ENCODE measurements at places on chromosomes 7 and 10.

DNA sequence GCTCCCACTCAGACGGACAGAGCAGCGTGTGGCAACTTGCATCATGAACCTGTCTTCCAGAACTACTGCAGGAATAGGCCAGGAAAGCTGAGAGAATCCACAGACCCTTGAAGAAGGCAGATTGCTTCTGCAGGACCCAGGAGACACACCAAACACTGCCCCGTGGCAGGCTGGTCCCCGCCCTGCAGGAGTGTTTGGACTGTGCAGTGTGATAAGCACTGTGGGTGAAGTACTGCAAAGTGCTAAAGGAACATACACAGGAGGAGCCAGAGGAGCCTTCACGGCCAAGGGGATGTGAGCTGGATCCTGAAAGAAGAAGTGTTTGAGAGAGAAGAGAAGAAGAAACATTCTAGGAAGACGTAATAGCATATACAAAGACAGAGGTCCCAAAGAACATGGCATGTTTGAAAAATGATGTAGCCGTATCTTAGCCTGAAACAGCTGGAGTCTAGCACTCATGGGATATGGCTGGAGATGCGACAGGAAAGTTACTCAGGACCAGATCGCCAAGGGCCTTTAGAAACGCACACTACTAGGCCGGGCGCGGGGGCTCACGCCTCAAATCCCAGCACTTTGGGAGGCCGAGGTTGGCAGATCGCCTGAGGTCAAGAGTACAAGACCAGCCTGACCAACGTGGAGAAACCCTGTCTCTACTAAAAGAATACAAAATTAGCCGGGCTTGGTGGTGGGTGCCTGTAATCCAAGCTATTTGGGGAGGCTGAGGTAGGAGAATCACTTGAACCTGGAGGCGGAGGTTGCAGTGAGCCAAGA is 96.9 kb upstream of the RHEB start:
- DNase-seq: no peak

GRCh38 chr10:104318326-104318725 is 19.9 kb downstream of the ITPRIP start:
- DNase-seq: no peak

DNA sequence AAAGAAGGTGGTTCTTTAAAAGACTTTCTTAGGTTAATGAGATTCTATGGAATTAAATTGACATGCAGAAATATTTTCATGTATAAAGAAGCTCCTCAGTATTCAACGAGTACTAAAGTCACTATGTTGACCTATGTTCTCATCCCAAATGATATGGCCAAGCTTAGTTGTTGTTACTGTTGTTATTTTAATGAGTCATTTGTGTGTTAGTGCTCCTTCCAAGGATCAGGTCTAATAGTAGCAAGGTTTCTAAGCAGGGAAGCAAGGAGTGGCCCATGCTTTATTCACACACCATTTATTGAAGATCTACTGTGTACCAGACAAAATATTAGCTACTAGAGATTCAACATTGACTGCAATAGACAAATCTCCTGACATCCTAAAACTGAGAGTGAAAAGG is 41.9 kb downstream of the LRRN3 start:
- DNase-seq: no peak

DNA sequence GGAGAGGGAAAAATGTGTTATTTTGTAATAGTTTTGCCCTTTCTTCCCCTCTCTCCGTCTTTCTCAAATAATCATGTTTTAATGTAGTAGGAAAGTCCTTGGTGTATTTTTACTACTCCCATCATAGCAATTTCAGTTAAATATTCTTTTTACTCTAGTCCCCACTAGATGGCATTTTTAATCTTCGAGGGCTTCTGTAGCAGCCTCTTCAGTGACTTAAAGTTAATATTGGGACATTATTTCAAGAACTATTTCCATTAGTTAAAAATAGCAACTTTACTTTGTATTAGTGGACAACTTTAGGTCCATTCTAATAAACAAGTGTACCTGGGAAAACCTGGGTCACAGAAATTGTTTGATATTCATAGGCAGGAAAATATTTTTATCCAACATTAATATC is 23.0 kb downstream of the EDRF1 start:
- DNase-seq: no peak

GRCh38 chr7:28808796-28809533 is 149.2 kb downstream of the TRIL start:
- no peak for DNase-seq

GRCh38 chr10:14975672-14976273 is 16.6 kb downstream of the MEIG1 start:
- no peak for DNase-seq

- no peak for DNase-seq
Measured at GRCh38 chr10:84606428-84606827, 278.0 kb downstream of the CCSER2 start.

GRCh38 chr10:101222683-101223273 is 6.5 kb downstream of the LBX1 start:
- no peak for DNase-seq

DNA sequence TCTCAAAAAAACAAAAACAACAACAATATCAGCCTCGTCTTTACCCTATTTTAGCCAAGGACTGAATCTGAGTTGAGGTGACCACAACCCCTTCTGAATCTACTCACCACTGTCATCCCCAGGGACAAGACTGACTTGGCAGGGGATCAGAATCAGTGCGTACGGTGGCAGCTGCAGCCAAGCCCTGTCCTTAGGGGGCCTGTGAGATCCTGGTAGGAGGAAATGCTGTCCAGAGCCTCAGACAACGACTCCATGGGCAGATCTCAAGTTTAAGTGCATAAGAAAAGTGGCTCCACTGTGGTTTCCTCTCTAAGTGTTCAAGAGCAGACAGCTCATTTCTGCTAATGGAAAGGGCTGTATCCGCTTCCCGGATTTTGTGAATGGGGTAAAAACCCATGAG is 22.4 kb upstream of the CYTH3 start:
- no peak for DNase-seq

- DNase-seq: no peak
Measured at GRCh38 chr10:35770817-35771355, 128.8 kb upstream of the FZD8 start.

DNA sequence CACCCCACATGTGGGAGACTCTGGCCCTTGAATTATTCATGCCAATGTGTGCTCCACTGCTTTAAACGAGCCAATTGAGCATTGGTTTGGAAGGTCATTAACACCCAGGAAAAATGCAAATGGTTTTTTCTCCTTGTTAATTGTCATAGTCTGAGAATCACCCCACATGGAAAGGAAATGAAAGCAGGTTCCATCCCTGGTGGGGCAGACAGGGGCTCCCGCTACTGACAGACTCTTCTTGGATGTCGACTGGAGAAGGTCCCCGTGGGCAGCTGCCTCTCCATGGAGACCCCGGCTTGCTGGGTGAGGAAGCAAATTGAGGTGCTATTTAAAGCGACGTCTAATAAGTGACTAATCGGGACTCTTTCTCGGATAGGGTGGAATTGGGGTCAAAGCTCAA is 32.0 kb upstream of the EN2 start:
- no peak for DNase-seq

DNA sequence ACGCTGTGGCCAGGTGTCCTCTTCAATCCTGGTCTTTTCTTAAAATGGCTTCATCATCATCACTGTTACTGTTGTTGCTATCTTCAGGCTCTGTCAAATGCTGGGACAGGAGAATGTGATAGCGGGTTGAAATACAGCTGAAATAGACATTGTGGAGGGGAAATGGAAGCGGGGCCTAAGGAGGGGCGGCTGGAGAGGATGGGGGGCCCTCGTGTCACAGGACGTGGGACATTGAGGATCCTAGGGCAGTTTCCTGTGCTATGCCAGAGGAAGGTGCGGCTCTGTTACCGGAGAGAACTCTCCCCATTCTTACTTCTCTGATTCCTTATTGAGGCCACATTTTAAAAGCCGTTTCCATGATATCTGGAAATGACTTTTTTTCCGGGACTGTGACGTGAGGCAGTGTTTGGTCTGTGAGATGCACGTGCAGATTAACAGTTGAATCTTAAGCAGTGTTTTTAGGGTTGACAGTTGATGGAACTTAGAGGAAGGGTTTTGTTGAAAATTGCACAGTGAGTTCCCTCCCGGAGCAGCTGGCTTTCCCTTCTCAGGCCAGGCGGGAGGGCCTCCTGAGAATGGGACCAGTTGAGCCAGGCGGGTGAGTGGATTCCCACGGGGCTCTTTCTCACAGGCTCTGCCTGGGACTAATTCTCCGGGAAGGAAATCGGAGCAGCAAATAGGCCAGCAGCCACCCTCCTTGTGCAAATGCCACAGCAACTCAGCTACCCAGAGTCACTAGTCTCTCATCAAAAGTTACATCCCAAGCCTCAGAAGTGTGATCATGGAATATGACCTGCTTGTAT is 125.2 kb downstream of the TACC2 start:
- DNase-seq: no peak

DNA sequence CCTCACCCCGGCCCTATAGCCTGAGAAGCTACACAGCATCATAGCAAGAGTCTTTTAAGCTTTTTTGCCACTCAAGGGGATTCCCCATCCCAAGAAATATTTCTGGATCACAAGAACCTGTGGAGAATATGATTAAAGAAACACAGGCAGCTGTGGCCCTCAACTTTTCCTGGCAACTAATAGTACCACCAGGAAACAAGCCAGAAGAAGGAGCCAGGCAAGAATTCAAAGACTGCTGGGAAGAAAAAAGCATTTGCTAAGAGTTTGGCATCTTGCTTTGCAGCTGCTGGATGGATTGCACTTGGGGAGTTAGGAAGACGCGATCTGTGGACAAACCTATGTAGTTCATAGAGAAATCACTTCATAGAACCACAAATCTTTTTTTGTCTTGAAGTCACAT is 437.8 kb downstream of the PLXDC2 start:
- no peak for DNase-seq

- DNase-seq: no peak
Measured at GRCh38 chr7:157561816-157562410, 225.1 kb downstream of the DNAJB6 start.

DNA sequence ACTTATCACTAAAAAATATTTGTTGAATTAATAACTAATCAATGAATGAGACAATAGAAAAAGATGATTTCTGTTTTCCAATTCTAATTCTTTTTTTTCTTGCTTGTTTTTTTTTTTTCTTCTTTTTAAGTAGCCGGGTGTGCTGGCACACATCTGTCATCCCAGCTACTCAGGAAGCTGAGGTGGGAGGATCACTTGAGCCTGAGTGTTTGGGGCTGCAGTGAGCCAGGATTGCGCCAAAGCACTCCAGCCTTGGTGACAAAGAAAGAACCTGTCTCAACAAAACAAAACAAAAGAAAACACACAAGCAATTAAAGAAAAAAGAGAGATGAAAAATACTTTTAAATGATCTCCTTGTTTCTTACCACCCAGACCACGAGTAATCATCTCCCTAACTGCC is 1109.3 kb downstream of the REEP3 start:
- no peak for DNase-seq

DNA sequence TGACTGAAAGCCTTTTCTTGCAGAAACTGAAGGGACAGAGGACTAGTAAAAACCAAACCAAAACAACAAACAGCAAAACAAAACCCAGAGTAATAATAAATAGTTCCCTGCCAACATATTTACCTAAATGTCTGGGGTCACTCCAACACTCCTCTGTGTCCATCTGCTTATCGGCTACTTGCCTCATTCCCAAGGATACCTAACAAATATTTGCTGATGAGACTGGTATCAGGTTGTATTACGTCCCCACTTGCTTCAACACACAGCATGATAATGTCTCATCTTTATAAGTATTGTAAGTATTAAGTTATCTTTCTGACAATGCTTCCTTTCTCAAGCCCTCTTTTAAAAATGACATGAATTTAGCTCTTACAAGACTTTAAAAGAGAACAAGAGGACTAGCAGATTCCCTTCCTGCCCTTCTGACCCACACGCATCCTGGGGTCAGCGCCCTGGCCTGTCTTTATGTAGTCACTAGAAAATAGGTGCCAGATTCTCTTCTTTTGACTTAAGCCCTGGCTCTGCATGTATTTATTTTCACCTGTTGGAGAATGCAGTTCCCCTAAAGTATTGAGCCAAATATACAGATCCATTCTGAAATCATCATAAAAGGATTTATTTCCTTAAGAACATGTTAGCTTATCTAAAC is 110.2 kb downstream of the SEM1 start:
- no peak for DNase-seq

DNA sequence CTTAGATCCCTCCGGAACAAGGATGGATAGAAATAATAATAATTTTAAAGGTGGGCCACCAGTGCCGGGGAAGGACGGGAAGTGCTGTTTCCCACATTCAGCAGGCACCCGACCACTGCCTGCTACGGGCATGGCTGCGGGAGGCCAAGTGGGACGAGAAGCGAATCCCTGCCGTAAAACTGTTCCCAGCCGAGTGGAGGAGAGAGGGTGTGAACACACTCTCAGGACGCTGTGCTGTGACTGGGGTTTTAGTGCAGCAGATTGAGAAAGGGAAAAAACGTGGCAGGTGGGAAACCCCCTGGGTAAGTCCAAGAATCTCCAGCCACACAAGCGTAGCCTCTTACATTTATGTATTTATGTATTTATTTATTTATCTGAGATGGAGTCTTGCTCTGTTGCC is 158.8 kb downstream of the DNAJB6 start:
- no peak for DNase-seq

DNA sequence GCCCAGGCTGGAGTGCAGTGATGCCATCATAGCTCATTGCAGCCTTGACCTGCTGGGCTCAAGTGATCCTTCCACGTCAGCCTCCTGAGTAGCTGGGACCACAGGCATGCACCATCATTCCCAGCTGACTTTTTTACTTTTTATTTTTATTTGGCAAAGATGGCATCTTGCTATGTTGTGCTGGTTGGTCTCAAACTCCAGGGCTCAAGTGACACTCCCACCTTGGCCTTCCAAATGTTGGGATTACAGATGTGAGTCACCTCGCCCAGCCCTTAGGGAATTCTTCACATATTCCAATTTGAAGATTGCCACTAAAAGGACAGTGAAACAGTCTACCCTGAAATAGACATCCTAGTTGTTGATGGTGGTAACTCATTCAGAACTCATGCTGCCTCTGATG is 27.7 kb downstream of the SUGCT start:
- DNase-seq: no peak

DNA sequence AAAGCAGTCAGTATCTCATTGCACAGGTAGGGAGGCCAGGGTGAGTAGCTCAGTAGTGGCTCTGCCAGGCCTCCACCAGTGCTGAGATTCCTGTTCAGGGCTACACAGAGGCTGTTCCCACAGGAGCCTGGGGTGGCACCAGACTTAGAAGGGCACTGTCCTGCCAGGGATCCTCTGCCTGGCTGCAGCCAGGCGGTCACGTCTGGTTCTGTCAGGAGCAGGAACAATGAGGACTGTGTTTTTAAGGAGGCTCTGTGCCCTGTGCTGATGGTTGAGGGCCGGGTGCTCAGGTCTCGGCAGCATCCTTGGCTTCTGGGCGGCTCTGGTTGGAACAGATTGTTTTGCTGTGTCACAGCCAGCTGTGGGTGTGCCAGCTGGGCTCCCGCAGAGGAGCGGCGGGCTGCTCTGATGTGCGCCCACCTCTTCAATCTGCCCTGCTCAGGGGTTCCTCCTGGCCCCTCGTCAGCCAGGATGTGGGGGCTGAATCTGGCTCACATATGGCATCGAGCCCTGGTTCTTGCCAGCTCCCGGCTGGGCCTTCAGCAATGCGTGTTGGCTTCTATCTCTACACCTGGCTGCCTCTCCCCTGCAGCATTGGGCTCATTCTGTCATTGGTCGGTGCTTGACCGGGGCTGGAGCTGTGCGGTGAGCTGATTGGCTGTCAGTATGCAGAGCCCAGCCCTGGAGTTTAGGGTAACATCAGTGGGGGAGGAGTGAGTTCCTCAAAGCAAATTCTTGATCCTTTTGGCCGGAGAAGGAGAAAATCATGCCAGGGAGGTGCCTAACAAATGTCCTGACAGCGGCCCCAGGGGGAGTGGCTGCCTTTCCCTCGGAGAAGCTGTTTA is 41.2 kb downstream of the TACR2 start:
- no peak for DNase-seq

Data from GM04503 (cell line).